Right kidney (tissue), 9 donors: ENCODE measurements at places on chromosomes 4 and X.

- DNase-seq = no peak
These were observed 118.7 kb upstream of the AP1S2 start for GRCh38 chrX:15973299-15973698.

DNA sequence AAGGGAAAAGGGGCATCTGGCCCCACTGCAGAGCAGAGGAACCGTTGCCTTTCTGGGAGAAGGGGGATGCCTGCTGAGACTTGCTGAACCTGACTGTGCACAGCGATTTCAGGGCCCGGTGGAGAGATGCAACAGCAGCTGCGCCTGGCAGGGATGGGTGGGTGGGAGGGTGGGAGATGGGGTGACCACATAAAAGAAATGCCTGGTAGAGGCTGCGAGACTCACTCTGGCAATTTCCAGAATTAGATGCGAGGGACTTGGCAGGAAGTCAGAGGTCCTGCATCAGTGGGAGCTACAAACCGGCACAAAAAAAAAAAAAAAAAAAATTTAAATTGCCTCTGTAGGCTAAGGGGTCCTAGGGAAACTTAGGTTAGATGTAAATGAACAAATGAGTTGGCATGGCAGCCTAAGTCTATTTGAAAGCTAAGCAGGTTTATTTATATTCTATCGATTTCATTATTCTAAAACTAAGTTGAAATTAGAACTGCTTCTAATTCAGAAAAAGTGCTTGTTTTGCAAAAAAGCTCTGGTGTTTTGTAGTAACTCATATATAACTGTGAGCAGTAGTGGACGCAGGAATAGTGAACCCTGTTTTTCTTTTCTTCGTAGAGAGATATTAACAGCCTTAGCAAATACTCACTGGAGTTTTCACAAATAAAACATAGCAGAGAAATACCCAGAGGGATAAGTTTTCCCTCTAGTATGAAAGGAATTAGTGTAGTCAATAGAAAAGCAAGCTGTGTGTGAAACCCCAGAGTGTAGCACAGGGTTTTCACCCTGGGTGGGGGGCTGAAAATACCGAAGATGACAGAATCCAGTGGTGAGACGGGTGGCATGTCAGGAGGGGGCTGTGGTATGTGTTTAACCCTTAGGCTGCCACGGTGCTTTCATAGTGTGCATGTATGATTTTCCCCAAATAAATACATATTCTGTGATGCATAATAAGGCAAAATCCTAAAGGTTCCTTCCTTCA lies 130.1 kb downstream of the EGF start:
- no peak for DNase-seq

DNA sequence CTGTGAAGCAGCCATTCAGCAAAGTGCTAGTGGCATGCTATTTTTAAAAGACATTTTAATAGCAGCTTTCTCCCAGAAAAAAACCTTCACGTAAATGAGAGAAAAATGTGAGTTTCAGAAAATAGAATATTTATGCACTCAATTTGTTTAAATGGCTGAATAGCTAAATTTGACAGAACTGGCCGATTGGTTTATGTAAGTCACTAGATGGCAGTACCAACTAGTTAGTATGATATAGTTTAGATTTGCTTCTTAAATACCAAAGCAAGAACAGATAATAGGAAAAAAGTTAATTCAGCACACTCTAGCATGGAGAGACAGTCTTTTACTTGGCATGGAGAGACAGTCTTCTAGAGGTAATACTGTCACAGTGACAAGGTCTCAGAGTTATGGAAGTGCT lies 250.1 kb downstream of the SNCA start:
- DNase-seq = no peak

- no peak for DNase-seq
These were observed 53.9 kb downstream of the HMX1 start for GRCh38 chr4:8817813-8818062.

DNA sequence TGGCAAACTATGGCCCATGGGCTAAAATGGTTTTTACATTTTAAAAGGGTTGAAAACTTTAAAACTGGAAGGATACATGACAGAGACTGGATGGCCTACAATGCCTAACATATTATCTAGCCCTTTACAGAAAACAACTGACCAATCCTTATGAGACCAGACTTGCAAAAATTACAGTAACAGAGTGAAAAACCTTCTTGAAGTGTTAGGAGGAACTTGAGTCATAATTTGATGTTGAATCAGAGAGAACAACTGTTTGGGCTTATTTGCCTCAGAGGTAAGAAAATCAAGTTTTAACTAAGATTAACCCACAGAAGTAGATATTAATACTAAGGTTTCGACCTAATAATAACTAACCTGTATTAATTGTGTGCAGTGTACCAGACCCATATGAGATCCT lies 12.4 kb upstream of the NAP1L5 start:
- no peak for DNase-seq

DNA sequence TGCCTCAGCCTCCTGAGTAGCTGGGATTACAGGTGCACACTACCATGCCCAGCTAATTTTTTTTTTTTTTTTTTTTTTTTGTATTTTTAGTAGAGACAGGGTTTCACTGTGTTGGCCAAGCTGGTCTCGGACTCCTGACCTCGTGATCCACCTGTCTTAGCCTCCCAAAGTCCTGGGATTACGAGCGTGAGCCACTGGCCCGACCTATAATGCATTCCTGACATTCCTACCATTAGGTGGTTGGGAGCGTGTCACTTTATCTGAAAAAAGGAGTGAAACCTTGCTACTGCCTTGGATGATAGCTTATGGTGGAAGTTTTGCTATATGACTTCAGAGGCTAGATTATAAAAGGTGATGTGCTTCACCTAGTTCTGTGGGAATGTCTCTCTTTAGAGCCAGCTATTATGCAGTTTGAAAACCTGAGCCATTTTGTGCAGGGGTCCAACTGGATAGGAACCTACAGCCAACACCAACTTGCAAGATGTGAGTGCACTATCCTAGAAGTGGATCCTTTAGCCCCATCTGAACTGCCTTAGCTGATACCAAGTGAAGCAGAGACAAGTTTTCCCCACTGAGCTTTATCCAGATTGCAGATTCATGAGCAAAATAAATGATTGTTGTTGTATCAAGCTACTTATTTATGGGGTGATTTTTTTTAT lies 29.8 kb upstream of the EMCN start:
- no peak for DNase-seq

DNA sequence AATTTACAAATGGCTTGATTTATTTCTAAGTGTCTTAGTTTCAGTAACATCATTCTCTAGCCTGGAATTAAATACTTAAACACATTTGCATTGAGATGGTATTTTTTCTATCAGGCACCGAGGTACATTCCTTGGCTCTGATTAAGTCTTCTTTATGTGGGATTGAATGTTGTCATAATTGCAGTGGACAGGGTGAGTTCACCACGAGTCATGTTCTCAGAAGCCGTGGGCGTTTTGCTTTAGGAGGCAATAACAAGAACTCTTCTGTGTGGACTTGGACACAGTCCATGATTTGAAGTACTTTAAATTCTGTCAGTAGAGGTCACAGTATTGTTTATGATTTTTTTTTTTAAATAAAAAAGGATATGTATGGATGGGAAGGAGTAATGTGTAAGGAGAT lies 57.1 kb upstream of the EFHC2 start:
- DNase-seq = no peak

DNA sequence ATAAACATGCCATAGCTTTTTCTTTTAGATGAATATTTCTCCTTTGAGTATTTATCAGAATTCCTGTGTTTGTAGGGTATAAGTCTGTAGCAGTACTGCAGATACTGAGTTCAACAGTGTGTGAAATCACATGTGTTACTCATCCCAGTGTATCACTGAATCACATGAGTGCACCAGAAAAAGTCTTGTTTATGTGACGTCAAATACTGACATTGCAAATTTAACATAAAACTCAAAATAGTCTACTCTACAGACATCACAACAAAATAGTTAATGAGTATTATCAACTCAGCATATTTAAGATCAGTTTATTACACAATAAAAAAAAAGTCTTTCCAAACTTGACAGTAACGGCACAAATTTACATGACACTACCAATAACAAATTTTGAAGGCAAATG lies 221.3 kb downstream of the DCTD start:
- DNase-seq = no peak

- no peak for DNase-seq
These were observed 56.9 kb downstream of the KDR start for GRCh38 chr4:55068522-55068921.

DNA sequence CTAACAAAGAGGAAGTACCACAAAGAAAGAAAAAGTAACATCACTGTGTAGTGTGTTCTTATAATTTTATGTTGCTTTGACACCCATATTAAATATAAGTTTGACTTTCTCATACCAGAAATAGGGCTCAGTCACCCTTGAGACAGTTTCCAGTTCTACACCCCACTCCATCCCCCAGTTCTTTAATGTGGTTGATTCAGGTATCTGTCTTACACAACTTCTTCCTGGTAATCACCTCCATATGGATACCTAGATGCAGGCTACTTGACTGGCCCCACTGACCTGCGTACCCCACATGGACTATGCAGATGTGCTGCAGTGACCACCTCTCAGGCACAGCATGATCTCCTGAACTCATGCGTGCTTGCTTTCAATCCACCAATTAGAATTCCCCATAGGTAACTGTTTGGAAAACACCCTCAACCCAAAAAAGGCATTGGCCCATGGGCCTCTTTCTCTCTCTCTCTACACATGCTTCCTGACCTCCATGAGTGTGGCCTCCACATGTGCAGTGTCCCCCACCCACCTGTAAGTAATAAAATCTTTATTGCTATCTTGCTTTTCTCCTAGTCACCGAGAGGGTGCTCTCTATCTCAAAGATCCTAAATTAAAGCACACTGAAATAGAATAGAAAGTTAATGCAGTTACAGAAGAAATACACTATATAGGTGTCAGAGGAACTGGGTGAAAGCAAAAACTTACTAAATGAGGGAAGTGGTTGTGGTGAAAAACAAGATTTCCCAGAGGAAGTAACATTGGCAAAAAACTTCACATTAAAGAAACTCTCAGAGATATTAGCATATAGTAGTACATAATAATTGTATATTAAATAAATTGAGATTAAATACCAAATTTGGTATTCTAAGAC lies 98.4 kb downstream of the ZAR1 start:
- no peak for DNase-seq

DNA sequence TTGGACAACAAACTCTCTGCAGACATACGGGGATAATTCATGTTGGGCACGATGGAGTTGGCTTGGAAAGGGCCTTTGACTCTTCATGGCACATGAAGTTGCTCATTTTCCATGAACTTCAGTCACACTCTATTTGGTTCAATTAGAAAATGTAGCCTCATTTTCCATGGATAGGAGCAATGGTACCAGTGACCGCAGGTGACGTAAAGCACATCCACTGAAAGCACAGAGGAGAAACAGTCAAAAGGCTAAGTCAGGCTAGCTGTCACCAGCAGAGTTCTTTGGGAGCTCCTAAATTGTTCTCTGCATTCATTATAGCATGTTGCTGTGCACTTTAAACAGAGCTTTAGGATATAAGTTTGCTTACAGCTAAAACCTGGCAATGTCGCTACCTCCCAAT lies 39.9 kb upstream of the MAP3K15 start:
- no peak for DNase-seq

DNA sequence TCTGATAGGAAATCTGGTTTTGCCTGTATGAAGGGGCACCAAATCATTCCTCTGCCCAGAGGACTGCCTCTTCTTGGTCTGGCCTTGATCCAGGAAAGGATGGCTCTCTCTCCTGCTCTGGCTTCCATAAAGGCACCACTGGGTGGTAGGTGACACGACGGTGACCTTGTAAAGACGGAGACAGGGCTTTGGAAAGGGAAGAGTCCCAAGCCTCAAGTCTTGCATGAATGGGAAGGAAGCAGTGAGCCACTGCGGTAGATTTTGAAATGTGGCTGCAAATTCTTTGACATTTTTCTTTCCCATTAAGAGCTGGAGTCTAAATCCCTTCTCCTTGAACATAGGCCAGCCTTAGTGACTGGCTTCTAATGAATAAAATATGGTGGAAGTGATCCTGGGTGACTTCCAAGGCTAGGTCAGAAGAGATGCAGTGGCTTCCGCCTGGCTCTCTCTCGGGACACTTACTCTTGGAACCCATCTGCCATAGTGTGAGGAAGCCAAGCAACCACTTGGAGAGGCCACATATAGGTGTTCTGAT lies 347.4 kb downstream of the BCOR start:
- no peak for DNase-seq

DNA sequence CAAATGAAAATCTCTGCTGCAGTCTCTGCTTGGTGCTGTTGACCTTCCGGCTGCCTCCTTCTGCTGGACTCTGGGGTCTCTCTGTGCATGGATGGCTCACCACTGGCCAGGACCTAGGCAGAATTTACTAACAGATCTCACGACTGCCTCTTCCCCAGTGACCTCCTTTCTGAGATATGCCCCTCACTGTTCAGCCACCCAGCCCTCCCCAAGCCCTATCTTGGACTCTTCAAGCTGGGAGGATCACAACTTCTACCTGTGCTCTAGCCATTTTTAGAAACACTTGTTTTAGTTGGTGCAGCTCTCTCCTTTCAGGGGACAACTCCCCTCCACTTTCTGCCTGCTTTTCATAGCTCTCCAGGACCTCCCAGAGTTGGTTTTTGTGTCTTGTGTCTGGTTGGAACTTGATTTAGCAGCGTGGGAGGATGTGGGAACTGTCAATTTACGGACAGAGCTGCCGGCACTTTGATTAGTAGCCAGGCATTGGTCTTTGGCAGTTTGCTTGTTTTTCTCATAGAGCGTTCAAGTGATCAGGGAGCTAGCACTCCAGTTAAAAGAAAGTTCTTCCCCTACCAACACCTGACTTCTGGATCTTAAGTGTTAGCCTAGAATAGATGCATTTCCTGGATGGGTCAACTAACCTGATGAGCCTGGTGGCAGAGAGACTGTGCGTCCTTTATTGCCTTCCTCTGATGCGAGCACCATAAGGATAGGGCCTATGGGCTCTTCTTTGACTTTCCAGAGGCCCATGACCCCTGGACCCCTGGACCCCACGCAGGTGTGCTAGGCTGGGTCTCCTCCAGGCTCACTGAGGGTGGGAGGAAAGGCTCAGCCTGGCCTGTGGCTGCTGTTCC lies 6.5 kb downstream of the RGS12 start:
- DNase-seq = no peak

DNA sequence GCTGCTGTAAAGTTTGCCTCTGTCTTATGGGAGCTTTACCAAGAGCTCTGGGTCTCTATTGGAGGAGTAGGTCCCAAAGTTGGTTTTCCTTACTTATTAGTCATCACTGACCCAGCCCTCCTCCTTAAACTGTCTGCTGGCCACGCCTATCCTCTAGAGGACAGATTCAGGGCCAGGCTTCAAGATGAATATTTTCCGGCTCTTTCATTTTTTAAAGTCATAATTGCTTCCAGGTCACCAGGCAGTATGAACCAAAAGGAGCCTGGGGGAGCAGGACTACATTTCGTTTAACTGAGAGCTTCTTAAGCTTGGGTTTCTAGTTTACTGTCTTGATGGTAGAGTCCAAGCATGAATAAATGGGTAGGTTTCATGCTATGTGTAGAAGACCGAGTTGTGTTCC lies 13.7 kb downstream of the BCORL1 start:
- no peak for DNase-seq

- no peak for DNase-seq
These were observed 17.2 kb downstream of the SLC39A8 start for GRCh38 chr4:102328045-102328444.
